ENCODE measurements at places on chromosomes 7 and 10.

- no peak for DNase-seq
These were observed 87.7 kb upstream of the PDK4 start for GRCh38 chr7:95684037-95684436.

DNA sequence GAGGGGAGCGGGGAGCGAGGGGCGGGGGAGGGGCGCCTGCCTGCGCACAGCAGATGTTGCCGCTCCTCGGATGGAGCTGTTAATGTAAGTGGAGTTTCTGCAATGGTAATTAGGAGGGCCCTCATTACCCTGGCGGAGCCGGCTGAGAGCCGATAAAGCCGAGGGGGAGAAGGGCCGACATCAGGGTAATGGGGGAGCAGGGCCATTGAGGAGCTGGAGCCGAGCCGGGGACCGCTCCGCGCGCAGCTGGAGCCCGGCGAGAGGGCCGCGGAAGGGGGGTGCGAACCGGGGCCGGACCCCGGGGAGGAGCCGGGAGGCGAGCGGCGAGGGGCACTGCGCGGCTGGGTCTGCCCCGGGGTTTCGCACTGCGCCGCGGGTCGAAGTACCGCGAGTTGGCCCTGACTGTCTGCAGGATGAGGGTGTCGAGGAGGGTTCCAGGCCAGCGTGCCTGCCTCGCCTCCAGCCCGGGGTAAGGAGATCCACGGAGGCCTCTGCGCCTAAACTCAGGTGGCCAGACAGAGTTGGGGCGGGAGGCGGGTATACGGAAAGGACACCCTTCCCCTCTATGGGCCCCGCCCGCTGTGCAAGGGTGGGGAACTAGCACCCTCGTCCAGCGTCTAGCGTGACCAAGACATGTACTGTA lies 55.0 kb upstream of the LBX1 start:
- DNase-seq, result no peak

GRCh38 chr7:143346018-143346417 lies 16.5 kb downstream of the FAM131B start:
- no peak for DNase-seq

DNA sequence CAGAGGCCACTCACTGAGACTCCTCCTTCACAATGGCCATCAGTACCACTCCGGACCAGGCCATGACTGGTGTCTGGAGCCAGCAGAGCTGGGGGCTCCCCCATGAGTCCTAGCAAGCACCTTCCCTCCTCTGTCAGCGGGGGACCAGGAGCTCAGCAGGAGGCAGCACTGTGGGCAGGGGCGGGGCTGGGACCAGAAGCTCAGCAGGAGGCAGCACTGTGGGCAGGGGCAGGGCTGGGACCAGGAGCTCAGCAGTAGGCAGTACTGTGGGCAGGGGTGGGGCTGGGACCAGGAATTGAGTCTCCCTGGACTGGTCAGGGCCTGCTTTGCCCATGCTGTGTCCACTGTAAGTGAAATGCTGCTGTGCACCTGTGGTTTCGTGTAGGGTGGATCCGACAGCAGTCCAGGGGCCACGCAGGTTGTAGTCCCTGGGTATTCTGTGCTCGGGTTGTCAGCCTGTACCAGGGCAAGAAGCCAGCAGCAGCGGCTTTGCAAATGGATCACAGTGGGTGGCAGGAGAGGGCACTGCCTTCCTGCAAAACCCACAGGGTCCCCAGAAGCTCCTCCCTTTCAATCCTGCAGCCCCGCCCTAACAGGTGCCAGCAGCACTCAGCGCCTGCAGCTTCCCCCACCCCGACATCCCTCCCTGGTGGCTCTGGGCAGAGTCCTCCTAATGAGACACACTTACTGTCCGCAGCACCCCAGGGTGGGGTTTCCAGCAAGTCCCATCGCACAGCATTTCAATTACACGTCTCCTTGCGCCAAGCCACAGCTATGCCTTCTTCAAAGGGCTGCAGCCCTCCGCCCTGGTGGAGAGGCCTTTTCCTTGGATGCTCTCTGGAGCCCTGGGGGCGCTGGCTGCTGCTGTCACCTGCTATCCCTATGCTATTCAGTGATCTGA lies 220.5 kb downstream of the TCERG1L start:
- DNase-seq, result no peak

DNA sequence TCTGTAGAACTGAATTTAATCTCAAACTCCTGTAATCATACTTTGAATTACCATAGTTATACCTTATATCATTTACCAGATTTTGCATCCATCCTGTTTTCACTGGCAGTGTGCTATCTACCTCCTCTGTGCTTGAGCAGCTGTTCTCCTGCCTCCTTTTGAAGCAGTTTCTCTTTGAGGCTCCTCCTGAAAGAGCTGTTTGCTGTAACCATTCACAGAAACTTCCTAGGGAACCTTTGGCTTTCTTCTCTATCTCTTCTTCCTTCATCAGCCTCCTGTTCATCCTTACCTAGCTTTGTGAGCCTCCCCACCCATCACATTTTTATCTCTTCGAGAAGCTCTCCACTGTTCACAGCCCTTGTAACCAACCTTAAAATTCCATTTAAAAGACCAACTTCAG lies 108.2 kb downstream of the AASS start:
- no peak for DNase-seq

DNA sequence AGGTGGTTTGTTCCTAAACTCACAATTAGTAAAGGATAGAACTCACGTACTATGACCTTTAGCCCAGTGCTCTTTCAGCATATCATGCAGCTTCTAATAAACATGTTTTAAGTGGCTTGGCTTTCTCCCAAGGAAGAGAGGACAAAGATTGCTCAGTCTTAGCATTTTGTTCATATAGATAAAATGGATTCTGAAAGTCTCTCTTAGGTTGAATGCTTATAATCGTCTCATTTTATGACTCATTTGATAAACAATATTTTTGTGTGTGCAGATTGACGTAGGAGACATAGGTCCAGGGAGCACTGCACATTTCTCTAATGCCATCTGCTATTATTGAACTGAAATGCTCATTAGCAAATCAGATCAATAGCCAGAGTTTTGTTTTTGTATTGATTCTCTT lies 44.8 kb downstream of the GNAT3 start:
- DNase-seq, result no peak

DNA sequence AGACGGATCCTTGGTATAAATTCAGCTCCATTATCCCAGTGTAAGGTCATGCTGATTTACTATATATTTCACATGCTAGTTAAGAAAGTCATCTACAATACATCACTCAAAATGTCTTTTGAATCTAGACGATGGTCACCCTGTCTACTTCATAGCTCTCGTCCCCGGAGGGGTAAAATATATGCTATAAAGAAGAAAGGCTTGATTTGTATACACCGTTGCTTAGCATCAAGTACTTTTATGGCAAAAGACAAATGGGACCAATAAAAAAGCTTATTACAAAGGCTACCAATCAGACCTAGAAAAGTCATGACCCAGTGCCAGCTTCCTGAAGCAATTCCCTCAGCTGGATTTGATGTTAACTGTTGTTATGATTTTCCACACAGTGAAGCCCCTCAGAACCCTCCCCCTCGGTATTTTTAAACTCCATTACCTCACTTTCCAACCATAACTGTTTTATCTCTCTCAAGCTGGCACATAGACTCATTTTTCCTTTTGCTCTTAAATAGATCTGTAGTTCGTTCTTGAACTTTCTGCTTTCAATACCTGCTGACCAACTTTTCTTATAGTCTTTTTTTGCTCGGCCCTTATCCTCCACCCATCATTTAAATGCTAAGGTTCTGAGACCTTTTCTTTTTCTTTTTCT lies 104.9 kb downstream of the DOCK4 start:
- DNase-seq, result no peak

- DNase-seq, result no peak
These were observed 162.7 kb downstream of the AVL9 start for GRCh38 chr7:32658034-32658433.

GRCh38 chr7:25849500-25850184 lies 302.4 kb upstream of the NFE2L3 start:
- no peak for DNase-seq

DNA sequence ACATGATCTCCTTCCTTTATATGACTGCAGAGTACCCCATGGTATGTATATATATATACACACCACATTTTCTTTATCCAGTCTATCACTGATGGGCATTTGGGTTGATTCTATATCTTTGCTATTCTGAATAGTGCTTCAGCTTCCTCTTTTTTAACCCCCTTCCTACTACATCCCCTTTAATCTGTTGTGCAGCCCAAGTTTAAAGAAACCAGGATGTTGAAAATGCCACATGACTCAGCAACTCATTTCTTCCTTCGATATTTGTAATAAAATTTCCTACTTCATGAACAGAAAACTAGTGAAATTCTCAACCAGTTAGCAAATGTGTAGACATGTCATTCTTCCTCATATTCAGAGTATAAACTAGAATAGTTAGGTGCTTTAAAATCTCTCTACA lies 1245.7 kb upstream of the SORCS1 start:
- DNase-seq, result no peak

DNA sequence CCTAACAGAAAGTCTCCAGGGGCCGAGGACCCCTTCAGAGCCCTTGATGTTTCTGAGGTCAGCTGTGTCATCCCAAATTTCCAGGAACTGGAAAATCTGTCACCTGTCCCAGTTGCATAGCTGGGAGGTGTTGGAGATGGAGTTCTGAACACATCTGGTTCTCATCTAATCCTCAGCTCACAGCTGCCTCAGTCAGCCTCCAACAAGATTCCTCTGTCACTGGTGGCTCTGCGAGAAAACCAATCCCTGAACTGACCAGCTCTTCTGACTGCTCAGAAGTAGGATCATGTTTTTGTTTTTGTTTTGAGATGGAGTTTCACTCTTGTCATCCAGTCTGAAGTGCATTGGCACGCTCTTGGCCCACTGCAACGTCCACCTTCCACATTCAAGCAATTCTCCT lies 37.6 kb upstream of the MYL10 start:
- DNase-seq, result no peak

DNA sequence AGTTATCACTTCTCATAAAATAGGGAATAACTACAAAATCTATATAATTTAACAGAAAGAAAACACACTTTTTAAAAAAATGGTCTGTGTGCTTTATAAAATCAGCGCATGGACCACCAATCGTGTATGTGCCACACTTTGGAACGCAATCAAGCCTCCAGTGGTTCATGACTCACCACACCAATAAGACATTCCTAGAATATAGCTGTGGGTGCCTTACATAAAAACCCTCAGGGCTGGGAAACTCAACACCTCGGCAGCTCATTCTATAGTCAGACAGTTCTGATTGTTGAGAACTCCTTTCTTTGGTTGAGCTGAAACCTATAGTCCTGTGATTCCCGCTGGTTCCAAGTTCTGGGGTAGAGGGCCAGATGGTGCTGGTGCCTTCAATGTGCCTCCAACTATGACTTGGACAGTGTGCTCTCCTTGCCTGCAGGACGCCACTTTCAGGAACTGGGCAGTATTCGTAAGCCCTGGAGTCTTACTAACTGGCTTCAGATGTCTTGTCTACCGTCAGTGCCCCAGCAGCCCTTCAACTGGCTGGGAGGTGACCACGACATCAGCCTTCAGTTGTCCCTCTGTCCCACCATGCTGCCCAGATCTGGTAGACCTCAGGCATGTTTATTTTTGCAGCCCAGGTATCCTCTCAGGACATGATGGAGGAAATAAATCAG lies 135.7 kb upstream of the GDF10 start:
- no peak for DNase-seq

DNA sequence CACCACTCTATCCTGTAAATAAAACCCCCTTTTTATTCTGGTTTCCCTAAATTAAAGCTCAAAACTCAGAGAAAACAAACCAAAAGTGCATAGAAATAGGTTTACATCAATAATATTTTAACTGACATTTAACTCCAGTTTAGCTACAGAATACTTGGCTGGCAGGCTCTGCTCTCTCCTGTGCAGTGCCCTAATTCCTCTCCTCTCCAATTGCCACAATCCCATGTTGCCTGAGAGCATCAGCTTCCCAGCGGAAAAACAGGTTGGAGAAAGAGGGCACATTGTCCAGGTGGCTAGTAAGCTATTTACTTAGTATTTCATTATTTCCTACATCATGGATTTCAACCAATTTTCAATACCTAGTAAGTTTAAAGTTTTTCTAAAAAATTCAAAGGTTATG lies 8.7 kb downstream of the SEMA3E start:
- DNase-seq, result no peak

DNA sequence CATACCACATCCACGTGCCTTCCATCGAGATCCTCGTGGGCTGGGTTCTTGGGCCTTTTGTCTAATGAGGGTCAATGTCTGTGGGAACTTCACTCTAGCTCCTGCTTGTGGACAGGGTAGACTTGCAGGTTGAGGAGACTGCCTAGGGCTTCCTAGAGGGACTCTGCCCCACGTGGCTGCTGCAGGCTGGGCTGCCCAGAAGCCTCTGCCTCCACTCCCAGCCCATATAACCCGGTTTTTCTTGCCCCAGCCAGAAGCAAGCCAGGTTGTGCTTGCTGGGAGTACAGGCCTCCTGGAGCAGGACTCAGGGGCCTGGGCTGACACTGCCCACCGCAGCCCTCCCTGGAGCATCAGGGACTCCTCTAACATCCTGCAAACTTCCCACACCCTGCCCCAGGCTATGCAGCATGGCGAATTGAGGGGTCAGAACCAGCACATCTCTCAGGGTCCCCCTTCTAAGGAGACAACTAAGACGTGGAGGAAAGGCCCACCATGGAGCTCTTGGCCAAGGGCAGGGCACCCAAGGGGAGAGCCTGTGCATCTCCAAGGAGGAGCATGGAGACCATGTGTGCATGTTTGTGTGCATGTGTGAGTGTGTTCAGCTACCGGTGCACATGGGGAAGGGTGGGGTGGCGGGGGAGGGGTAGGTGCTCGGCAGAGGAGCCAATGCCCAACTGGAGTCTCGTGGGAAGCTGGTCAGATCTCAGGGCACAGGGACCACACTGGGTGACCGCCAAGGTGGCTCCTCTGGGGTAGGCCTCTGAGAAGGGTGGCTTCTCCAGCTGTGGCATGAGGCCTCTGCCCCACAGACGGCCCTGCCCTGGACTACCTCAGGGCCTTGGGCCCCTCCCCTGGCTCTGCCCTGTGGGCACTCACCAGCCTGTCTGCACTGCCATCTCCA lies 62.6 kb downstream of the RASGEF1A start:
- no peak for DNase-seq

- no peak for DNase-seq
These were observed 56.3 kb downstream of the TEX36 start for GRCh38 chr10:125626671-125627070.

GRCh38 chr10:21728618-21729017 lies 194.6 kb downstream of the MLLT10 start:
- no peak for DNase-seq

DNA sequence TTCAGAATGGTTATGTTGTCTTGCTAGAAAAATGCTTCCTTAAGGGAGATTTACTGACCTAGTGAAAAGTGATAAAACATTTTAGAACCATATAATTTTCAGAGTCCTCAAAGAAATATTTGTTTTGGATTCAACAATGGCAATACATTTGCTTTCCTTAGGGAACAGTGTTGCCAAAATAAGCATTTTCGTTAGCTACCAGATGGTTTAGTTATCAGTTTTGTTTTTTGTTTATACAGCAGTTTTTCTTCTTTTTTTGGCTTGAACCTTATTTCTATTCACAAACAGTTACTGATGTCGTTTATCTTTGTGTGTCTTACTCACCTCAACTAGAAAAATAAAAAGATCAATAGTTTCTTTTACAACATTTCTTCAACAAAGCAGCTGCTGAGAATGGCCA lies 48.6 kb downstream of the EXOC4 start:
- no peak for DNase-seq

GRCh38 chr7:138015096-138015495 lies 13.2 kb upstream of the CREB3L2 start:
- no peak for DNase-seq

GRCh38 chr10:121355161-121355560 lies 243.1 kb downstream of the FGFR2 start:
- no peak for DNase-seq

Measured in activated T-helper 1 cell treated with Interleukin-2 at 50 U/mL for 16 hours (primary cell).